NCI-H2081 (cell line): ENCODE measurements at places on chromosomes 7 and 10.

DNA sequence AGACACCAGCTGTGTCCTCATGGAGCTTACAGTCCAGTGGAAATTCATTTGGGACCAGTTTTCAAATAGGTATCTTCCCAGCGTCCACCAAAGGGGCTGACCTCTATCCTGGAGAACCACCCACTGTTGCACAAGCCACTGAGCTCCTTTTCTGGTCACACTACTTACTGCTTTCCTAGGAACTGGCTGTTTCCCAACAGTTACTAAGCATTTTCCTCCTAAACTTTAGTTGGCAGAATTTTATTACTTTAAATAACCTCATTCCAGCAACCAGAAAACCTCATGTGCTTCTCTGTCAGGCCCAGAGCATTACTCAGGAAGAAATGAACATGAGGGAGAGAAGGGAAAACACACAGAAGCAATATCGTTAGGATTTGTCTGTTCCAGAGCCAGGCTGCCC lies 183.1 kb downstream of the GPAM start:
- DNase-seq, result no peak

- DNase-seq, result no peak
These were observed 54.3 kb downstream of the CLIP2 start for GRCh38 chr7:74343281-74344131.

- no peak for DNase-seq
These were observed 1.5 kb downstream of the AKR1C3 start for GRCh38 chr10:5095687-5096086.

DNA sequence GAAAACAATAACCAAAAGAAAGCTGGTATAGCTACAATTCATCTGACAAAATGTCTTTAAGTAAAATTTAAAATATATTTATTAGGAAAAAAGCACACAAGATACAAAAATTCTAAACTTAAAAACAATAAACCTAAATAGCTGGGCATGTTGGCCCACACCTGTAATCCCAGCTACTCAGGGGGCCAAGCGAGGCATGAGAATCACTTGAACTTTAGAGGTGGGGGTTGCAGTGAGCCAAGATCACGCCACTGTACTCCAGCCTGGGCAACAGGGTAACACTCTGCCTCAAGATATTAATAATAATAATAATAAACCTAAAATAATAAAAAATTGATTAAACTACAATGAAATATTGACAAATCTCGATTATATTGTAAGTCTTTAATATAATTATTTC lies 77.8 kb upstream of the PDK4 start:
- DNase-seq, result no peak

DNA sequence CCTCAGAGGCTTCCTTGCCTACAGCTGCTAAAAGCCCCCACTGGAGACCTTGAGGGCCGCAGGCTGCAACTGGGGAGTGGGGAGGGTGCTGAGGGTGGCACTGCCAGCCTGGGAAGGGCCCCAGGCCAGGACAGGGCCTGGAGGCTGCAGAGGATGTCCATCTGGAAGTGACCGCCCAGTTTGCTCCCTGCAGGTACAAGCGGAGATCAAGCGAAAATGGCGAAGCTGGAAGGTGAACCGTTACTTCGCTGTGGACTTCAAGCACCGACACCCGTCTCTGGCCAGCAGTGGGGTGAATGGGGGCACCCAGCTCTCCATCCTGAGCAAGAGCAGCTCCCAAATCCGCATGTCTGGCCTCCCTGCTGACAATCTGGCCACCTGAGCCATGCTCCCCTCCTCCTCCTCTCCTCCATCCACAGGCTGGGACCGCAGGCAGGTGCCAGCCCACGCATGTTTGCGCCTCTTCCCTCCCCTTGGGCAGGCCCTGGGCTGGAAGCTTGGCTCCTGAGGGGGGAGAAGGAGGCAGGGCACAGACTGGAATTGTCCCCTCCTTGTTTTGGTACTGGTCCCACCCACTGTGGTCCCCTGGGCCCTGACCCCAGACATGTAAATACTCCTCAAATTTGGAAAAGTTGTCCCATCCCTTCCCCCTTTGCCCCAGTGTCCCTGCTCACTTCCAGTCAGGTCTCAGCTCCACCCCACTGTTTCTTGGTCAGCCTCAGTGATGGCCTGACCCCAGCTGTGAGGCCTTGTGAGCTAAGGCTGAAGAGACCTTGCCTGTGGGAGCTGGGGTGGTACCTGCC lies 54.4 kb downstream of the ADCYAP1R1 start:
- no peak for DNase-seq

GRCh38 chr10:129716211-129716681 lies 247.8 kb downstream of the EBF3 start:
- DNase-seq, result no peak

GRCh38 chr10:35643151-35644049 lies 1.3 kb upstream of the FZD8 start:
- DNase-seq, result peak; percentile 68

GRCh38 chr7:83475420-83475819 lies 173.5 kb downstream of the SEMA3E start:
- DNase-seq, result no peak

GRCh38 chr7:5497295-5498103 lies 73.9 kb upstream of the TNRC18 start:
- DNase-seq, result no peak

DNA sequence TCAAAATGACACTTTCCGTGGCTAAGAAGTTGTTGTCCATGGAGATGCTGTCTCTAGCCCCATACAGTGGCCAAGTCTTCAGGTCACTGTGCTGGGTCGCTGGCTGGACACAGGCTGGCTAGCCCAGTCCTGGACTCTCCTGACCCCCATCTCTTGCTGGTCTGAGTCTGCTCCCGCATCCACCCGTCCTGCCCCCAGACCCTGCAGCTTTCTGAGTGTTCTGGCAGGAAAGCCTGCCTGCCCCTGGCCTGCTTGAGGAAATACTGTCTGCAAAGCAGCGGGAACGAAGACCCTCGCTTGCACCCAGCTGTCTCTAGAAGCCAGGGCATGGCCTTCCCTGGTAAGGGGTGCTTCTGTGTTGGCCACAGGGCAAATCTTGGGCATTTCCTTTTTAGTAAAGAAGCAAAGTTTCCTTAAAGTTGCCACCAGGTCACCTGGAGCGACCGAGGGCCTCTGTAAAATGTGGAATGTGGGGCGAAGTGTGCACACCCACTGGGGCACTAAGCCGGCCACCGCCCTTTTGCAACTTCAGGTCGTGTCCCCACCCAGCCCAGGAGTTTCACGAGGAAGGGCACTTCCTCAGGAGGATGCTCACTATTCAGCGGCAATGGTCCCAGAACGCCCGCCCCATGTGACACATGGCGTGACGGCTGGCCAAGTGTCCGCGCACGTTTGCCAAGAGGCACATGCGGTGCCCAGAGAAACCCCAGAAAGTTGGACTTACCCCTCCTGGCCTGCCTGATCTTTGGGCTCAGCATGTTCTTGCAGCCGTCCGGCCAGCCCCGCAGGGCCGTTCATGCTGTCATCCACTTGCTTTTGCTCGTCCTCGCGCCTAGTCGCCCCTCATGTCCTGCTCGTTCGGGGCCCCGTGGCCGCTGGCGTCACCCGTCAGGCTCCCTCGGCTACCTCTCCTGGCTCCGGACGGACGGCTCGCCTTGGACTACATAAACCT lies 558 bp downstream of the ARHGAP22 start:
- no peak for DNase-seq

DNA sequence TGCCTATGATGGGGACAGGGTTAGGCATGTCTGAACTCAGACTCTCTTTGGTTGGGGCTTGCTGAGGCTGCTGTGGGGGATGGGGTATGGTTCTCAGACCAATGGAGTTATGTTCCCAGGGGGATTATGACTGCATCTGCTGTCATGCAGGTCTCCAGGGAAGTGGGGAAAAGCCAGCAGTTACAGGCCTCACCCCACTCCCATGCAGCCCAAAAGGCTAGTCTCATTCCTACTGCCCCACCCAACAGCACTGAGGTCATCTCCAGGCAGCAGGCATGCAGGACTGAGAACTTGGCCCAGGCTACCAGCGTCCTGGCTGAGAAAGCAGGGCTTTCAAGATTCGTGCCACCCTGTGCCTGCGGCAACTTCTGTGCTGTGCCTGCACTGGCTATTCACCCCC lies 373.3 kb downstream of the HTR7 start:
- no peak for DNase-seq

GRCh38 chr10:17216901-17217395 lies 11.1 kb upstream of the VIM start:
- DNase-seq, result no peak
